GM03348 (cell line): ENCODE measurements at places on chromosomes 13 and 19.

DNA sequence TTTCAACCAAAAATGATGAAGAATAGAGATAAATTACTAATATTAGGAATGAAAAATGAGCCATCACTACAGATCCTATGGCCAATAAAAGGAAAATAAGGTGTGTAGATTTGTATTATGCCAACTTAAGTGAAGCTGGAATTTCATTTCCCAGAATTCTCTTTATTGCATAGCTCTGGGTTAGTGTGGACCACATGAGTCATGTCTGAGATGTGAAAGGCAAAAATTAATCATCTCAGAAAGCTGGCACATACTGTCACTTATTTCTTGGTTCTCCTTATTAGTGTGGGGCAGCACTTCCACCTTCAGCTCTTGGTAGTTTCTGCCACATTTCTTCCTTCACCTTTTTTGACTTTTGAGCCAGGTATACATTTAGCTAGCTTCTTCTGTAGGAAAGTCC, 82.6 kb downstream of the KATNAL1 start:
- no peak for DNase-seq

- DNase-seq = peak; percentile 53
Measured at GRCh38 chr19:23283925-23284324, 33.7 kb upstream of the ZNF724 start.

DNA sequence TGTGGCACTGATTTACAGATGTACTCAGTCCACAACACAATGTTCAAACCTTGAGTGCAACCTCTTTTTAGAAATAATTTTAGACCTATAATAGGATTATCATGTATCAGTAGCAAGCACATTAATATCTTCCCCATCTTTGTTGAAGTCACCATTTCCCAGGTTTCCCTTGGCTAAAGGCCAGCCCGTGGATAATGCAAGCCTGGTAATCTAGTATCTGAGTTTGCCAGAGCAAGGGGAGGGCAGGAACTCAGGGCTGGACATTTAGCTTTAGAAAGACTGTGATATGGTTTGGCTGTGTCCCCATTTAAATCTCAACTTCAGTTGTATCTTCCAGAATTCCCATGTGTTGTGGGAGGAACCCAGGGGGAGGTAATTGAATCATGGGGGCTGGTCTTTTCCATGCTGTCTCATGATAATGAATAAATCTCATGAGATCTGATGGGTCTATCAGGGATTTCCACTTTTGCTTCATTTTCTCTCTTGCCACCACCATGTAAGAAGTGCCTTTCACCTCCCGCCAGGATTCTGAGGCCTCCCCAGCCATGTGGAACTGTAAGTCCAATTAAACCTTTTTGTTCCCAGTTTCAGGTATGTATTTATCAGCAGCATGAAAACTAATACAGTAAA, 37.7 kb downstream of the SLC6A16 start:
- no peak for DNase-seq

- no peak for DNase-seq
Measured at GRCh38 chr19:55617426-55617825, 6.9 kb downstream of the ZNF784 start.

DNA sequence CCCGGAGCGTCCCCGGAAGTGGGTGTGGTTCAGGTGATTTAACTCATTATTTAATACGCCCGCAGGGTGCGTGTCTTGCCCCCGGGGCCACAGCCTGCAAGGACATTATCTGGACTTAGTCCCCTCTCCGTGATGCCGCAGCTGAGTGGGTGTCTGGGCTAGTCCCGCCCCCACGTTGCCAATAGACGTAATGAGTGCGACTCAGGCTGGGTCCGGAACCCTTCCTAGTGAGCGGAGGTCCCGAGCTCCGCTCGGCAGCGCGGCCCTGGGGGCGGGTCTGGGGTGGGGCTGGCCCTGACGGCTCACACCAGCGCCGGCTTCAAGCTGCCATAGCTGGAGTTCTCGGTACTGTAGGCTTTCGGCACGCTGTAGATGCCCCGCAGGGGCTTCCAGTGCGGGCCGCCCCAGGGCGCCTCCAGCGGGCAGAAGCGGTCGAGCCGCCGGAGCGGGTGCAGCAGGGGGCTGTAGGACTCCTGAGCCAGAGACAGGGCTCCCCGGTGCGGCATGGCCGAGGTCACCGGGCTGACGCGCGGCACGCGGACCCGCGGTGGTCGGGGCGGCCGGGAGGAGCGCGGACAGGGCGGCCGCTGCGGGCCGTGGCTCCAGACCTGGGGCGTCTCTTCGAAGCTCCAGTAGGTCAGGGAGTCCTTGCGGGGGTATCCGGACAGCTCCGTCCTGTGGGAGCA, 918 bp upstream of the LHB start:
- peak; percentile 89 for DNase-seq

GRCh38 chr19:54606230-54606629, 12.8 kb downstream of the LILRA1 start:
- no peak for DNase-seq

GRCh38 chr13:81562598-81562997, 1221.7 kb upstream of the SPRY2 start:
- DNase-seq = no peak

- DNase-seq = no peak
Measured at GRCh38 chr13:48729856-48730255, 76.1 kb downstream of the CYSLTR2 start.

DNA sequence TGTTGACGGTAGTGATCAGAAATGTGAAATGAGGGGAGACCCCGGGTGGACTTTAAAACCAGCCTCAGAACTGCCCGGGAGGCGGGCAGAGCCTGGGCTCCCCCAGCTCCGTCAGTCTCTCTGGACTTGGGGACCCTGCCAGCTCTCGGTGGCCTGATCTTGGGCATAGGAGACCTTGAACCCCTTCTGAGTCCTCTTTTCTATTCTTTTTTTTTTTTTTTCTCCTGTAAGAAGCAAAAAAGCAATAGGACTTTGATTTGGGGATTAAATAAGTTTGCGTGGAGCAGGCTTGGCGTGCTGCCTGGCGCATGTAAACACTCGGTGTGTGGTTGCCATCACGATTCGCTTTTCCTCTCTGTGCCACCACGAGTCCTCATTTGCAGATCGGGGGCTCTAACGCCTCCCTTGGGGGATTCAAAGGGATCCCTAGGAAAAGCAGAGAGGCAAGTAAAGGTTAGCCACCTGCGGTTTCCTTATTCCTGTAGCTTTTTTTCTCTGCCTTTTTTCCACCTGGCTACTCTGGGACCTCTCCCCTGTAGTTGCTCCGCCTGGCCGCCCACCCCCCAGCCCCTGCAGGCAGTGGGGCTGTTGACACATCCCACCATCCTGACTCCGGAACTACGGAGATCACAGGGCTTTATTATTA, 1.3 kb downstream of the SAFB start:
- peak; percentile 37 for DNase-seq

DNA sequence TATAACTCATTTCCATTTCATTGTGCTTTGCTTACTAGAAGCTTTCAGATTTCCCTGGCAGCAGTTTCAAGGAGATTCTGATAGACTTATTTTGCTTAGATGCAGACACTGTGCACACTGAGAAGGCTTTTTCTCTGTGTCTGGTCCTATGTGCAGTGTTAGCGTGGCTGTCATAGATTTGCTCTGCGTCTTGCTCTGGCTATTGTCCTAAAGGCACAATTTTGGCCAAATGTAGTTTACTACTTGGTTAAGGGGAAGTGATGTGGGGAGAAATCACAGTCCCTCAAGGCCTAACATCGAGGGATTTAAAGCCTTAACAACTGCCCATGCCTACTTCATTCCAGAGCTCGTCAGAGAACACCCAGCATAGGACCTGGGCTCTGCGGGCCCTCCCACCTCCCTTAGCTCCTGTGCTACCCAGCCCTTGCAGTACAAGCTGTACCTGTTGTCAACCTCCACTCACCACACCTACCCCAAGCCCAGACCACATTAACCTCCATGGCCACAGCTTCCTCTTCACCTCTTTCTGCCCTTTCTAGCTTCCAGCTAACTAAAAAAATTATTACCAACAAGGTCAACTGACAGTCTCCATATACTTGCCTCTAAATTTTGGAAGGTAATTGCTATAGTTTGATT, 38.9 kb upstream of the KATNAL1 start:
- DNase-seq = no peak

GRCh38 chr19:33333642-33334041, 31.3 kb upstream of the CEBPA start:
- DNase-seq = no peak

DNA sequence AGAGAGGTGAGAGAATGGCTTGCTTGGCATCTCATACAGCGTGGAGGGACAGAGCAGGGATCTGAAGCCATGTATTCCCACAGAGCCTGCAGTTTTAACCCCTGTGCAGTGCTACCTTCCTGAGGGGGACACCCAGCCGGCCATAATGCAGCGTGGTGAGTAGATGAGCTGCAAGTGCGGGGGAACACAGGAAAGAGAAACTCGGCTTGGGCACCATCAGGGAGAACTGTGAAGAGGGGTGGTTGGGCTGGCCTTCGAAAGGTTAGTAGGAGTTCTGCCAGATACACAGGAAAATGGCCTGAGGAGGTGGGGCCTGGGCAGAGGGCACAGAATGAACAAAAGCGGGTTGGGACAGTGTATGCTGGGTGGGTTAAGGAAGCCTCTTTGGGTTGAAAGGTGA, 88.3 kb downstream of the SIPA1L3 start:
- DNase-seq = no peak

- peak; percentile 61 for DNase-seq
Measured at GRCh38 chr19:33231511-33231910, 5.9 kb upstream of the SLC7A10 start.

GRCh38 chr13:104357174-104357573, 1291.0 kb upstream of the SLC10A2 start:
- no peak for DNase-seq

DNA sequence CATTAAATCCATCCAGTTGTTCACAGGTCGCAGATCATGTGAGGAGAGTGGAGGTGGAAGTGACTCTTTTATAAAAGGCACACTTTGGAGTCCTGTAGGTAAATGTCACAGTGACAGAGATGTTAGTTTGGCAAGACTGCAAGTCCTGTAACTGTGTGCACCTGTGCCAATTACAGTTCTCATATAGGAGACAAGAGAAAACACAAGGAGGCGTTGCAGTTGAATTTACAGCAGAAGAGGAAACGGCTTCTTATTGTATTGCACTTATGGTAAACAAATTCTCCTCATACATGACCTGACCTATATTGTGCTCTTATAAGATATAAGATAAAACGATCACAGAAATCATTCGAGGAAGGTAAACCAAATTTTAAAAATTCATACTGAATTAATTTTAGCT, 732.8 kb upstream of the SLC10A2 start:
- DNase-seq = no peak

DNA sequence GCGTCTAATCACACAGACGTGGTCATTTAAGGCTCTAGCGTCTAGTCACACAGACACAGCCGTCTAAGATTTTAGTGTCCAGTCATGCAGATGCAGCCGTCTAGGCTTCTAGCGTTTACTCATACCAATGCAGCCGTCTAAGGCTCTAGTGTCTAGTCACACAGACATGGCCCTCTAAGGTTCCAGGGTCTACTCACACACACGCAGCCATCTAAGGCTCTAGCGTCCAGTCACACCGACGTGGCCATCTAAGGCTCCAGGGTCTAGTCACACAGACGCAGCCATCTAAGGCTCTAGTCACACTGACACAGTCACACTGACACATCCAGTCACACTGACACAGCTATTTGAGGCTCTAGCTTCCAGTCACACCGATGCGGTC, 55.7 kb downstream of the KLF2 start:
- DNase-seq = no peak

GRCh38 chr19:2702170-2703076, at the start of gene GNG7:
TSS of gene GNG7 (minus strand) at chr19:2702694. CDS start at chr19:2520688, 182,006 bp downstream.
- peak; percentile 99 for DNase-seq

GRCh38 chr19:16330368-16330801, 5.8 kb downstream of the KLF2 start:
- peak; percentile 79 for DNase-seq

DNA sequence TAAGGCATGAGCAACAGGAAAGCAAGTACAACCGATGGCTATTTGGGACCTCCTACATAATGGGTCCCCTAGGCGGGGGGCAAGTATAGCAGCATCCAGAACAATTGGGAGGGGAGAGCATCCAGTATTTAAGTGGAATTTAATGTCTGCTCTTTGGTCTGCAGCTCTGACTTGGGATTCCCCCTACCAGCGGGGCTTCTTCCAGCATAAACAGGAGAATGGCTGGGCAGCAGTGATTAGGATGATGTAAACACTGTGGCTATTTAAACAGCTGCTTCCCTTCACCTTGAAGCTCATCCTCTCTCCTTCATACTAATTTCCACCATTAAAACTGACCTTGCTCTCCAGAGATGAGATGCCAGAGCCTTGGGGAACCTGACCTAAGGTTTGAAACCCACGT, 73.9 kb upstream of the OXGR1 start:
- no peak for DNase-seq
